ENCODE measurements at places on chromosomes 6 and 20. TPM values are rescaled to one million over a fixed set of nuclear protein-coding genes. Genes with fewer than 3 reads are reported as not detected.

Gene MLIP
- 0.74 TPM for total RNA-seq

Gene PSORS1C2
- total RNA-seq = not detected

Gene SSTR4
- not detected for total RNA-seq

Gene SUMO4
- total RNA-seq = 2.8 TPM

Gene GPR6
- total RNA-seq = not detected

Gene FRS3
- total RNA-seq = 5.5 TPM

Gene EMILIN3
- total RNA-seq = 1.7 TPM

Gene TNFRSF6B
- not detected for total RNA-seq

Gene KCNB1
- 0.81 TPM for total RNA-seq

Gene SIRPG
- total RNA-seq = not detected

Gene ZHX3
- 13.2 TPM for total RNA-seq

Gene SIM1
- total RNA-seq = 0.22 TPM

Gene UBD
- total RNA-seq = not detected

Gene SLC52A3
- total RNA-seq = not detected

All from A673 (cell line).